ENCODE measurements at places on chromosomes 1 and 21.

DNA sequence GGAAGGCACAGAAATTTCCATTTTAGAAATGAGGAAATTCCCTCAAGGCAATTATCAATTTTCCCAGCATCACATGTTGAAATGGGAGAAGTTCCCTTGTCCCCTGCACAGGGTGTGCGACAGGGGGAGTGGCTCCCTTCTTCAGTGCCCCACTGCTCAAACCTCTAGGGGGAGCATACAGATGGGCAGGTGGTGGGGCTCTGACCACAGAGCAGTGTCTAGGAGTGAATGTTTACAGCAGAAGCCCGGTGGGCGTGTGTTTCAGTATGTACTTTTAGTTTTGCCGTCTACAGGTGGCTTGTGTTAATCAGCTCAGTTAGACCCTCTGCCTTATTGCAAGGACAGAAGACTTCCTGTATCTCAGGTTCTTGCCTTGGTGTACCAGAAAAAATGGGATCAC is 493.7 kb upstream of the PLXNA2 start:
- no peak for DNase-seq

- DNase-seq, result no peak
Observed at GRCh38 chr1:239274242-239274830, 112.0 kb upstream of the CHRM3 start.

GRCh38 chr1:37926038-37926924 is 20.6 kb downstream of the INPP5B start:
- no peak for DNase-seq

GRCh38 chr1:149942207-149942606 is 5.5 kb upstream of the MTMR11 start:
- DNase-seq, result no peak

DNA sequence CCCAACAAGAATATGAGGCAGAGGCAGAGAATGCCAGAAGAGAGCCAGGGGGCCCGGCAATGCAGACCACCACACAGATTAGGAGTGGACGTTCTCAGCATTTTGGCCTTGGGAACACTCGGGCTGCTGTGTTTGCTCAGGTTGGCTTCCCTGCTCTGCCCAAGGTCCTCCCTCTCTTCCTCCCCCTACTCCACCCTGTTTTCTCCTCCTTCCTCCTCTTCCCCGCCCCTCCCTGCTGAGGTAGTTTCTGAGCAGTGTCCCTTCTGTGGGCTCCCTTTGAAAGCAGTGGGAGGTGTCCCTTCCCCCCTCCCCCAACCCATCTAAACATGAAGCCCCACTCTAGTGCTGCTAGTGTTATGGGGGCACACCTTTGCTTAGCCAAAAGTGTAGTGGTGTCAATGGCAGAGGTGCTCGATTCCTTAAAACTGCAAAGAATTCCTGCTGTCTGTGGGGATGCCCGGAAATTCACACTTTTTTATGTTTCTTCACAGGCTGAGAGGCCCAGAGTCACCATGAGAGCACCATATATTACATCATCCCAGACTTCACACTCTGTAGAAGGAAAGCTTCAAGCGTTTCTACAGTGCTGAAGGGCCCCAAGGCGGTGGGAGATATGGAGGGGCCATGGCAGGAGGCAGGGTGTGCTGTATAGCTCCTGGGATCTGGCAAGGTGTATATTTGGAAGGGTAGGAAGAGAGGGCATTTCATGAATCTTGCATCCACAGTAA is at the start of gene HHIPL2:
Gene HHIPL2 (minus strand): TSS at position 161 of the 728 bp plus-strand sequence. CDS start 60 bp downstream, at position 101.
- no peak for DNase-seq

DNA sequence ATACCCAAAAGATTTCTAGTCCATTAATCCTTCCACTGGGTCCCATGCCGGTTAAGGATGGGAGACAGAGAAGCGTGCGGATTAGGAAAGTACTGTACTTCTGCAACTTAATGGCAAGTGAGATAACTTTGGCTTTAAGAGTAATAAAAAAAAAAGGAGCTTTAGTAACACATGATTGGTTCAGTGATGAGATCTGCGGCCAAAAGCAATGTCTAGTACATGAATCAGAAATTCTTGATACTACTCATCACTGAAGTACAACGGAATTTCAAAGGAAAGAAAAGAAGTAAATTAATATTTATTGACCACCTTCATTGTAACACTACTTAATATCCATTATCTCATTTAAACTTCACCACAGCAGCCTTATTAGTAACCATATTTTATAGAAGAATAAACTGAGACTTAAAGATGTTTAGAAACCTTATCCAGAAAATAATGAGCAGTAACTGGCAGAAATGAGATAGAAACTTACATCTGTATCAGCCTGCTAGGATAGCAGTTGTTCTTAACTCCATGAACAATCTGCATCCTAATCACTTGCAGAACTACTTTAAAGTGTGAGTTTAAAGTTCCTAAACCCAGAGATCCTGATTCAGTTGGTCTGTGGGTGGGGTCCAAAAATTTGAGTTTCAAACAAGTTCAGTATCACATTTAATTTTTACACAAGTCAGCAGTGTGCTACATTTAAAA is 14.1 kb upstream of the NUF2 start:
- DNase-seq, result no peak

- DNase-seq, result no peak
Observed at GRCh38 chr1:177703888-177704446, 265.9 kb downstream of the SEC16B start.

Measured in NCI-H1930 (cell line).